Panc1 (cell line): ENCODE measurements at places on chromosomes 12 and 14.

GRCh38 chr12:104350211-104351056 is 46.9 kb downstream of the EID3 start:
- H3K4me1 ChIP-seq: peaks cover 25% of the 10 kb centered on the region
- H3K36me3 ChIP-seq: peaks cover 48% of the 10 kb centered on the region
- no peaks in the 10 kb centered on the region for H3K27me3 ChIP-seq
- no peak overlapping the region for H3K4me3 ChIP-seq
- no peak for DNase-seq

GRCh38 chr12:81300454-81300853 is 222.6 kb downstream of the ACSS3 start:
- H3K27me3 ChIP-seq: no peaks in the 10 kb centered on the region
- no peaks in the 10 kb centered on the region for H3K36me3 ChIP-seq
- H3K4me3 ChIP-seq: no peak overlapping the region
- no peaks in the 10 kb centered on the region for H3K4me1 ChIP-seq
- no peak overlapping the region for H3K27ac ChIP-seq

DNA sequence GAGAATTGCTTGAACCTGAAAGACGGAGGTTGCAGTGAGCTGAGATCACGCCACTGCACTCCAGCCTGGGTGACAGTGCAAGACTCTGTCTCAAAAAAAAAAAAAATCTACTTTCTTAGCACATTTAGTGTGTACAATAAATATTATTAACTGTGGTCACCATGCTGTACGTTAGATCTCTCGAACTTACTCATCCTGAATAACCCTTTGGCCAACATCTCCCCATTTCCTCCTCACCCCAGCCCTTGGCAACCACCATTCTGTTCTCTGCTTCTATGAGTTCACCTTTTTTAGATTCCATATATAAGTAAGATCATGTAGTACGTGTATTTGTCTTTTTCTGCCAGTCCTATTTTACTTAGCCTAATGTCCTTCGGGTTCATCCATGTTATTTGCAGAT is 13.4 kb downstream of the FUT8 start:
- no peaks in the 10 kb centered on the region for H3K27me3 ChIP-seq

GRCh38 chr14:22502007-22502406 is 87.0 kb downstream of the DAD1 start:
- peaks cover 3% of the 10 kb centered on the region for H3K27me3 ChIP-seq
- no peak overlapping the region for H3K4me3 ChIP-seq
- no peak for DNase-seq
- H3K27ac ChIP-seq: no peak overlapping the region

DNA sequence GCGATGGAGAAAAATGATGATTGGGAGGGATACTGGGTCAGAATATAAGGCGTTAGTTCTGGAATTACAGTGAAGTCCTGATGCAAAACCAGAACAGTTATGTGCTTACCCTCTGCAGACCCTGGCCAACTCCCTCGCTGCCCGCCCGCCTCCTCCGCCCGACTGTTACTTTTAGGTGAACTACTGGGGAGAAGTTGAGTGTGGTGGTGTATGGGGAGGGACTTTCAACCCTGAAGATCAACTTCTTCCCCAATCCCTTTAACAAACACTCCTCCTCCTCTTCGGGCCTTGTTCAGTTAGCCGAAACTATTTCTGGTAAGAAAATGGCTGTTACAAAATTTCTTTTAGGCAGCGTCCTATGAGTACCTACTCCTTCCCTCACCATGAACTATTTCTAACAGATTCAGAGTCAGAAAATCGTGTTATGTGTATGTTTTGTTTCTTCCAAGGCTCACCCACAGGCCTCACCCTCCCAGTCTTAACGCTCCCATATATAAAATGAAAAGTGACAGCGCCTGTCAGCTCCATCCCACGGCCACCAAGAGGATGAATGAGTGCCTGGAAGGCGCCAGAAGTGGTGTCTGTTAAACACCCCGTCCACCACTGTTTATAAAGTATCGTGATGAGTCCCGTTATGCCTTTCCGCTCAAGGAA is 1.3 kb downstream of the FBXO33 start:
- H3K4me3 ChIP-seq: peak overlapping the region; percentile 79
- DNase-seq: no peak
- H3K27me3 ChIP-seq: no peaks in the 10 kb centered on the region
- no peaks in the 10 kb centered on the region; the same call in 1 of the 2 replicates for H3K36me3 ChIP-seq
- peaks cover 18% of the 10 kb centered on the region for H3K4me1 ChIP-seq

DNA sequence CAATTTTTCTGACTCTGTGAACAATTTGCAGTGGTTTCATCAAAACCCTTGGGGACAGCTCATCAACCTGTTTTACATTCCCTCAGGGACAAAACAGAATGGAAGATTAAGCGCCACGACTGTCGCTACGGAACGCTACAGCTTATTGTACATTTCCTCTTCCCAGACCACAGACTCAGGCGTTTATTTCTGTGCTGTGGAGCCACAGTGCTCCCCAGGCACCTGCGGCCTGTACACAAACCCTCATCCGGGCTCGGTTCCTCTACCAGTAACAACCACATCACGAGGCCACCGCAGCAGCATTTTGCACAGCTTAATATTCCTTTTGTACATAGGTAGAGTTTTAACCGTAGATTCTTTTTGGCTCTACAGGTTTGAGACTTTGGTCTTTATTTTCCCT is 397.4 kb upstream of the OR4E1 start:
- H3K4me3 ChIP-seq: no peak overlapping the region
- H3K36me3 ChIP-seq: no peaks in the 10 kb centered on the region
- no peak overlapping the region for H3K27ac ChIP-seq
- H3K27me3 ChIP-seq: 0 out of 2 replicates have a peak, but pooled peaks cover 3% of the 10 kb centered on the region
- H3K4me1 ChIP-seq: no peaks in the 10 kb centered on the region
- no peak for DNase-seq

DNA sequence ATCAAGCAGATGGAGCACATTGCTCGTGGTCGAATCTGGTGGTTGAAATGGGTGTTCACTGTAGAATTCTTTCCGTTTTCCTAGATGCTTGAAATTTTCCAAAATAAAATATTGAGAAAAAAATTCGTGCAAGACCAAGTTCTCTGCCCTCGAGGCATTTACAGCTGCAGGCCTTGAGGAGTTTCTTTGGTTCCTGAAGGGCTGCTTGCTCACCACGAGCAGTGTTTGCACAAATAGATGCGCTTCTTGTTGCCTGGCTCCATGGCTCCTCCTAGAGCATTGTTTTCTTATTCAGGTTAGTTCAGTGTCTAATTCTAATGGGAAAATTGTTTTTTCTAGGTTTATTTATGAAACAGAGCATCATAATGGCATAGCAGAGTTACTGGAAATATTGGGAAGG is 74.5 kb upstream of the DYNC1H1 start:
- no peak overlapping the region for H3K27ac ChIP-seq
- no peaks in the 10 kb centered on the region for H3K27me3 ChIP-seq
- H3K36me3 ChIP-seq: peaks cover 7% of the 10 kb centered on the region; the same call in 1 of the 2 replicates
- no peak overlapping the region for H3K4me3 ChIP-seq
- no peak for DNase-seq

DNA sequence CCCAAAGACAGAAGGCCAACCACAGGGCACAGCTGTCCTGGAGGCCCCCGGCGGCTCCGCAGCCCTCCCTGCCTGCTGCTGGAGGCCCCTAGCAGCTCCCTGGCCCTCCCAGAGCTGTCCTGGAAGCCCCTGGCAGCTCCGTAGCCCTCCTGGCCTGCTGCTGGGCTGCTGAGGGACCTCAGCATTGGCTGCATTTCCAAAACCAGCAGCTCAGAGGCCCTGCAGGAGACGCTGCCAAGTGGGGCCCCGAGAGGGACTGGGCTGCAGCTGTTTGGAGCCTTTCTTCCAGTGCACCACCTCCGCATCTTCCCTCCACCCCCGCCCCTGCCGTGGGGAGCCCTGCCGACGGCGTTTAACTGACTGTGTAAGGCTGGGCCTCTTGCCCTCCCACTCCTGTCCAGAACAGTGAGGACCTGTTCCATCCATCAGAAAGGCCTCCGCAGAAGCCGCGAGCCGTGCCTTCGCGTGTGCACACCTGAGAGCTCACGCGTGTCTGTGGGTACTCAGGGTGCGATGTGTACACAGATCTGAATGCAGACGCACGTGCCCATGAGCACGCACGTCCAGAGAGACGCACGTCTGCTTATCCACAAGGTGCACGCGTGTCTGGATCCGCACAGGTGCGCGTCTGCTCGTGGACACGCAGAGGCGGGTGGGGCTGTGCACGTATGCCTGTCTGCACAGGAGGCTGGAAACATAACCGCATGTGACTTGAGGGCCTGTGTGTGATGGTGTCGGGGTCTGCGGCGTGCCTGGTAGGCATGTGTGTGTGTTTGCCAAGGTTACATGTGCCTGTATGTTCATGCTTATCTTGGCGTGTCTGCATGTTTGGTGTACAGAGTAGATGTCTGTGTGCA is 57.0 kb upstream of the FBRSL1 start:
- H3K36me3 ChIP-seq: no peaks in the 10 kb centered on the region
- H3K27me3 ChIP-seq: 0 out of 2 replicates have a peak, but pooled peaks cover 2% of the 10 kb centered on the region
- H3K4me1 ChIP-seq: peaks cover 13% of the 10 kb centered on the region
- H3K4me3 ChIP-seq: no peak overlapping the region
- H3K27ac ChIP-seq: no peak overlapping the region
- no peak for DNase-seq
